Psoas muscle (tissue), 8 donors: ENCODE measurements at places on chromosomes 2 and 18. TPM values are rescaled to one million over a fixed set of nuclear protein-coding genes. Genes with fewer than 3 reads are reported as not detected.

- DNase-seq, result no peak
Observed at GRCh38 chr18:35564795-35565453, 16.6 kb upstream of the GALNT1 start.

- DNase-seq, result no peak
Observed at GRCh38 chr18:63887424-63887823, at the start of gene SERPINB2. TSS of gene SERPINB2 (plus strand) at chr18:63887705. CDS start at chr18:63891445, 3,740 bp downstream.

Gene TRAK2
- total RNA-seq, result 28.5 TPM

DNA sequence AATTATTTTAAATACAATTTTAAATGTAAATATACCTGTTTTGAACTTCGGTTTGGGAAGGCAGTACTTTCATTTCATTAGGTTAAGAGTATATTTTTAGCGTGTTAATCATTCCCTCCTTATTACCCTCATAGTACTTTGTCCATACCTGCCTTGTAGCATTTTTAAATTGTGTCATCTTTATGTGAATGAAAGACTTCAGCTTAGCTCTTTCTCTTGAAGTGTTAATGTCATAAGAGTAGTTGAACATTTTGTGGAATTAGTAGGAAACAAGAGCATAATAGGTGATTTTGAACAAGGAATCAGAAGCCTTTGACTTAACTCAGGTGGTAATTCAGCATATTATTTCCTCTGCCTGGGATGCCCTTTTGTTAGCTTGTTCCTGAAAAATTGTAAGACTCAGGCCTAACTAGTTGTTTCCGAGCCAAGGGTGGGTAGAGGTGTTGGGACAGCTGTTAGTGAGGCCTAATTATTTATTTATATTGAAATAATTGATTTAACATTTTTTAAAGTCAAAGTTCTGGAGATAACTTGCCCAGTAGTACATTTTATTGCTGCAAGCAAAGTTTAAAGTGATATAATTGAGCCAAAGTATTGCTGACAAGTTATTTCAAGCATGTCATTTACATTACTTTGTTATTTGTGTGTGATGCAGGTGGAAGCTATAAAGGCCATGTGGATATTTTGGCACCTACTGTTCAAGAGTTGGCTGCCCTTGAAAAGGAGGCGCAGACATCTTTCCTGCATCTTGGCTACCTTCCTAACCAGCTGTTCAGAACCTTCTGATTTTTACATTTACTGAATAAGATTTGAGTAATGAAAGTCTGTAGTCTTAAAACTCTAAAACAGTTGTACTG is 38.7 kb downstream of the DDX1 start:
- no peak for DNase-seq

DNA sequence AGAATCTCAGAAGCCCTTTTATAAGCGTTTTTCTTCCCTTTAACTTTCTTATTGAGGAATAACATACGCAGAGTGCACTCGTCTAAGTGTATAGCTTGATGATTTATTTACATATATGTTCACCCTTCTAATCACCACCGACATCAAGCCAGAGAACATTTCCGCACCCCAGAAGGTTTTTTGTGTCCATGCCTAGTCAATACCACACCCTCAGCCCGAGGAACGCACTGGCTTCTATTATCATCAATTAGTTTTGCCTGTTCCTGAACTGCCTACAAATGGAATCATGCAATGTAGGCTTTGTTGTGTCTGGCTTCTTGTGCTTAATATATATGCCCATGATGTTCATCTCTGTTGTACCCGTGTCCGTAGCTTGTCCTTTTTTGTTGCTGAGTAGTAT is 27.7 kb downstream of the SDC1 start:
- no peak for DNase-seq

Gene ANKRD29
- 0.79 TPM for total RNA-seq

- no peak for DNase-seq
Observed at GRCh38 chr2:136637402-136637801, 127.9 kb upstream of the THSD7B start.

DNA sequence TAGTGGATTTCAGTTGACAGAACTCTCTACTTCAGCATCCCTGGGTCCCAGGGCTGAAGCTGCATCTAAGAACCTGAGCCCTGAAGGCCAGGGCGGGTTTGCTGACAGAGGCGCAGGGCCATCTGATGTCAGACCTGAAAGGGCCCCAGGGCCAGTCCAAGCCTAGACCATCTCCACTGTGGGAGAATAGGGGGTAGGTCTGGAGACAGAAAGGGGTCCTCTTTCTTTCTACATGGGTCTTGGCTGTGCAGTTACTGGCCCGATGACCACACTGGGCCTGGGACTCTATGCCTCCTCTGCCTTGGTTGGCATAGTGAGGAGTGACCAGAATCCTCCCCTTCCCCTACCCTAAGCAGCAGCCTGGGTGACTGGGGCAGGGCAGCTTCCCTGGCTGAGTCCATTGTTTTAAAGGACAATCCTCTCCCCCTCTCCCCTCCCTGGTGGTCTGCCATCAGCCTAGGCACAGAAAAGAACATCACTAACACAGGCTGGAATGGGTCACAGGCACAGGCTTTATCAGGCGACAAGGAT is 34.5 kb downstream of the HS1BP3 start:
- DNase-seq, result peak; percentile 51

GRCh38 chr2:64814007-64814406 is 160.3 kb upstream of the SERTAD2 start:
- no peak for DNase-seq

GRCh38 chr2:239297142-239298004 is 103.4 kb downstream of the HDAC4 start:
- DNase-seq, result peak; percentile 66

Gene C1GALT1C1L
- 0.56 TPM for total RNA-seq

Gene SKOR2
- total RNA-seq, result not detected

GRCh38 chr18:68800075-68800474 is 2.2 kb downstream of the CCDC102B start:
- no peak for DNase-seq

DNA sequence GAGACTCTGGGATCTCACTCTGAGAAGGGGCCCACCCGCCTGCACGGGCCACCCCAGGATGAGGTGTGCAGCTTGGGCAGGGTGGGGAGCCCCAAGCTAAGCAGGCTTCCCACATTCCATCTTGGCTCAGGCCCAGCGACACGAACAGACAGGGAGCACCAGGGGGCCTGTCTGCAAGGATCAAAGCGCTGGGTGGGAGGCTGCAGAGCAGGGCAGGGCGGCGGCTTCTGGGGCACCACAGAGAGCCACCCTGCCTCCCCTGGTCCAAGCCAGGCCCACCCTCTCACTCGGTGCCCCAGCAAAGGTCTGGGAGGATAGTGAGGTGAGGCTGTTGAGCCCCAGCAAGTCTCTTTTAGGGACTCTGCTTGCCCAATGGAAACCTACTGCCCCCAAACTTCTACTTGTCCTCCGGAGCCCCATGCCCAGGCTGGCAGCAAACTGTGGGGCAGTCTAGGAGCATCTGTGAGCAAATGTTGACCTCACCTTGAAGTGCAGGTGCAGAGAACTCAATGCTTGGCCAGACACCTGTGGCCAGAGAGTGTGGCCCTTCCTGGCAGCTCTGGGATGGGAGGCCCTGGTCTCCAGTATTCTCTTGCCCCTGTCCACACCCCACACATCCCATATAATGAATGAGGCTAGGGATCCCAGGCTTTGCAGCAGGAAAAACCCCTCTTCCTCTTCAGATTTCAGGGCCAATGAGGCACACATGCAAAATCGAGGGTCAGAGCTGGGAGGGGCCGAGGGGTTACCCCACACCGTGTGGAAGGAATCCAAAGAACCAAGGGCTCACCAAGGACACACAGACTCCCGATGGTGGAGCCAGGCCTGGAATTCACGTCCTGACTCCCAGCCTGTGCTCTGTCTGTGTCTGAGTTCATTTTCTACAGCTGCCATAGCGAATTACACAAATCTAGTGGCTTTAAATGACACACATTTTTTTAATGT is 18.8 kb upstream of the GLI2 start:
- no peak for DNase-seq
